Stimulated activated CD8-positive, alpha-beta memory T cell treated with anti-CD3 and anti-CD28 coated beads, Interleukin-4, amount 100 ng/mL, for 1 hour (primary cell): ENCODE measurements at places on chromosomes 11 and 22.

DNA sequence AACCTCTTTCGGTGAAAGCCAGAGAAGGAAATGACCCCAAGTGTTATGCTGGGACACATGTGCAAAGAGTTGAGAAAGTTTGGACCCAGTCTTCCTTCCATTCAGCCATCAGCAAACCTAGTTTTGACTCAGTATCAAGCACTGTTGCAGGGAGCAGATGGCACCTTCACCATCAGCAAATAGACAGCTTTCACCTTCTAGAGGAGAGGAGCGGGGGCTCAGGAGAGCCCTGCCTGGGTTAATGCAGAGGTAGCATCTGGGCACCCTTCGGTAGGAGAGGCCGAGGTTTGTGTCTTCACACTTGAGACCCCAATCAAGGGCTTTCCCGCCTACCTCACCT lies 16.2 kb upstream of the MFRP start:
- DNase-seq, result no peak

DNA sequence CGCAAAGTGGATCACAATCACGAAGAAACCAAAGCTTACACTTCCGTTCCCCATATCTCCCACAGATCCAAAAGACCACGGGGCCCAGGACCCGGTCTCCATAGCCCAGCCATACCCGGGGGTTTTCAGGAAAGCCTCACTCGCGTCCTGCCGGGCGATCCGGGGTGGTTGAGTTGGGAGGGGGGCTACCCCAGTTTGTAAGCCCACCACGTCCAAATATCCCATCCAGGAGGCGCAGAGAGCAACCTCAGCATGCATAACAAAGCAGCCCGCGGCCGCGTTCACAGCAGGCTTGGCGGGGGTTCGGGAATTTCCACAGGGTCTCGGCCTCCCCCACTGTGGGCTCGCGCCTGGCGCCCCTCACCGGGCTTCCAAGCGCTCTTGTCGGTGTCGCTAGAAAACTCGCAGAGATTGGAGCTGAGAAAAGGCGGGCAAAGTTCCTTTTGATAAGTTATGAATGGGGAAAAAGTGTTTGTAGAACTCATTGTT lies 9.5 kb downstream of the SDF2L1 start:
- no peak for DNase-seq

DNA sequence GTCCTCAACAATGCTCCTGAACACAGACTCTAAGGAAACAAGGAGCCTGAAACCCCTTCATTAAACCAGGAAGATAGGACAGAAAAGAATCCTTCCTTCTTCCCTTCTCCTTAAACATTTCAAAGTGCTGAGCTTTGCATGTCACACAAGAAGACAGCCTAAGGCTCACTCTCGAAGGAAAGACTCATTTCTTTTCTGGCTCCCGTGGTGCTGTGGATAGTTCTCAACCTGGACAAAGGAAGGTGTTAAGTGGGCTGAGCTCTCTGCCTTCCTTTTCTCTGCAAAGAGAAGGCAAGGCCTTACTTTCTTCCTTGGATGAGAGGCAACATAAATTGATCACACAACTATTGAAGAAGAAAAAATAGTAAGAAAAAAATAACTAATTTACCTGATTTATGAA lies 452.4 kb upstream of the DDI1 start:
- DNase-seq, result no peak

- DNase-seq, result no peak
These were observed 424.4 kb upstream of the LARGE1 start for GRCh38 chr22:34344702-34345101.

DNA sequence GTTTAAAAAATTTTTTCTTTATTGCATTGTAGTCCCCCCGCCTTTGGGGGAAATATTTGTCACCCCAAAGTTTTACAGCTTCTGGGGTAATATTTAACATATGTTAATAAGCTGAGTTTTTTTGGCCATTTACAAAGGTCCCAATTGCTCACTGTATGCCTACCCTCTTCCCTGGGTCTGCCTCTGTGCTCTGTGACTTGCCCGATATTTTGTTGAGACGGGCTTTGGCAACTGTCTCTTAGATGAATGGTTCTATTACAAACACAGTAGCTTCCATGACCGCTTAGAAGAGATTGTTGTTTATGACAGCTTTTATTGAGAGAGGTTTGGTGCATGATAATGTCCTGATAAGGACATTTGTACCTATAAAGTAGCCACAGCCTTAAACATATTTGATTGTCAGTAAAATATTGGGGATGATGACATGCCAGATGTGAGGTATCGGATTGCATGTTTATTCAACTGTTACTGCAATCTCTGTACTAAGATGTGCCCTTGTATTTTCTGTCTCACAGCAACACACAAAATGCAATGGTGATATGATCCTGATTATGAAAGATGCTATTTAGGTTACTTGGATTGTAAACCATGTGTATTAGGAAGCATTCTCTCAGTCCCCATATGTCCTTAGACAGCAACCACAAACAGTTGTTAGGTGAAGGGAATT lies 103.1 kb downstream of the TEAD1 start:
- DNase-seq, result no peak

GRCh38 chr11:108670451-108670850 lies 5.6 kb downstream of the DDX10 start:
- DNase-seq, result no peak
